ENCODE measurements at places on chromosomes 4 and X.

GRCh38 chrX:54386314-54386713 lies 28.5 kb upstream of the WNK3 start:
- DNase-seq, result no peak

- DNase-seq, result peak; percentile 49
These were observed 28.1 kb downstream of the SLC25A43 start for GRCh38 chrX:119427024-119427794.

GRCh38 chrX:2383735-2384134 lies 117.0 kb downstream of the DHRSX start:
- DNase-seq, result no peak

- DNase-seq, result no peak
These were observed 14.5 kb upstream of the LRBA start for GRCh38 chr4:151029537-151029936.

GRCh38 chrX:103779141-103779789 lies 2.6 kb downstream of the PLP1 start:
- DNase-seq, result no peak

DNA sequence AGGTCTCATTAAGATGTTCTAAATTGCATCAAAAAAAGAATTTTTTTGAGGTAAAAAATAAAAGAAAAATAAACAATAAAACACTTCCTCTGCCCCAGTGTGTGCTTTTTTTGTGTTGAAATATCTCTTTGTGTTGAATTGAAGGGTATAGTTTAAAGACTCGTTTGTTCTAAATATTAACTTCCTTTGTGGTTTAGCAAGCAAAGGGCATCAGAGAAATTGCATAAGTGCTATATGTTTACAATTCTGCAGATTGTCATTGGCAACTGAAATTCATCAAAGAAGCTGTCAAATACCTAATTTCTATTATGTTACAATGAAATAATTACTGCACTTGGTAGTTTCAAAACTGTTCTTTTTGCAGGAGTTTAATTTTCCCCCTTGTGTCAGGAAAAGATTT lies 260.5 kb downstream of the DKK2 start:
- DNase-seq, result no peak

Data from right lobe of liver (tissue), 6 donors.